Kidney epithelial cell (primary cell): ENCODE measurements at places on chromosomes 4 and X. TPM values are rescaled to one million over a fixed set of nuclear protein-coding genes. Genes with fewer than 3 reads are reported as not detected.

The FGG gene
- not detected in 2 replicates for total RNA-seq

The SPANXA1 gene
- total RNA-seq = 0.41 TPM in 1 of 2 replicates, not detected in the other

The RAB40AL gene
- total RNA-seq = 2.7 TPM in 1 of 2 replicates, not detected in the other

- no peak for DNase-seq
Observed at GRCh38 chrX:10395643-10396042, 224.7 kb downstream of the MID1 start.

DNA sequence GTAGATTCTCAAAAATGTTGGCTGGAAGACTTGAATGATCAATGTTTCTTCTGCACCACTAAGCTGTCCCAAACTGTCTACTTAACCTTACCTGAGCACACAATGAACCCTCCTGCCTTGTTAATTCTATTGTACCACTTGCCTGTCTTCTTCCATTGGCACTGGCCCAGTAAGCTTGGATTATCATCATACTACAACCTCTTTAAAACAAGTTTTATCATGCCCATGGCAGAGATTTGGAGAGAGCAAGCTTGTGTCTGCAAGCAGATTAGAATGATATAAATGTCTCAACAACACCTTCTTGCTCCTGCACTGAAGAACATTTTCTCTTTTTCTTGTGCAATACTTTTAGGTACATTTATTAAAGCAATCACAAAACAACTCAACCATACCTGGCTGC, 74.0 kb upstream of the VMA21 start:
- DNase-seq = no peak

DNA sequence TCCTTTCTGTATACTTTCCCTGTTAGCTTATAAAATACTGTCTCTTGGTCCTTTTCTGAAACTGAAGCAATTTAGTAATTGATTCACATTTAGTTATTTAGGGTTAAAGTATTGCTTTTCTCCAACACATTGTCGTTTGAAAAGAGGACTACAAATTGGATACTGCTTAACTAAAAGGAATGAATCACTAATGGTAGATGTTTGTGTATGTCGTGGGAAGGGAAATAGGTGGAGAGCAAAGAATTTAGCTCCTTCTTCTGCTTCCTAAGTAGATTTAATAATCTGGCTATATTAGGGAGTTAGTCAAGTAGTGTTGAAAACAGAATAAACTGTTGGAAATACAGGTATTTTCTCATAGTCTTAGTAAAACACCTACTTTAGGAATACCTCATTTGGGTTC, 27.9 kb downstream of the SLAIN2 start:
- DNase-seq = no peak

- DNase-seq = no peak
Observed at GRCh38 chr4:6423575-6423974, 48.8 kb downstream of the PPP2R2C start.

DNA sequence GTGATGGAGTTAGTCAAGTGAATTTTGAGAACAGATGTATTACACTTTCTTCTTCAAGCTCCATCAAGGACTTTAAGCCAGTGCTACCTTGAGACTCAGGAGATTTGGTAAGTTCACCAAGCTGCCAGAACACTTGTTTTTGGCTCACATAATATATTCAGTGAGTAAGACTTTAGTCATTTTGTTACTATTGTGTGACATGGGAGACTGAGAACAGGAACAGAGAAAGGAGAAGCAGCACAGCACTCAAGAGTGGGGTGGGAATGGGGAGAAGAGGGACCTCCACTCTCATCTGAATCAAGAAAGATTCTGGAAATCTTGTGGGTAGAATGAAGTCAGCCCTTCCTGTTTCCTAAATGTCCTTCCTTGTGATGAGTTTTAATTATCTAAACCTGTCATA, 87.3 kb upstream of the TET2 start:
- no peak for DNase-seq

DNA sequence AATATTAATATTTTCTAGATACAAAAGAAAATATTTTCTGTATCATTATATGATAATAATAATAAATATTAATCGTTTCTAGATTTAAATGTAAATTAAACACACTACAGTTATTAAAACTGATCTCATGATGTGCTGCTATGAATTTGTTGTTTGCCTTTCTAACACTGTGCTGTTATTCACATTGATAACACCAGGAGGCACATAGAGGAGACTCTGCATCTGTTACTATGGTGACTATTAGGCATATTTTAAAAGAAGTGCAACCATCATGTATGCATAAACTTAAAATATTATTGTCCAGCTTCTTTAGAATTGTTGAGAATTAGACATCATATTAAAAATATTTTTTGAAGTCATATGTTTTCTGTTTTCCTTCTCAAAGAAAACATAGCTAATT, 11.8 kb upstream of the PDGFC start:
- no peak for DNase-seq

DNA sequence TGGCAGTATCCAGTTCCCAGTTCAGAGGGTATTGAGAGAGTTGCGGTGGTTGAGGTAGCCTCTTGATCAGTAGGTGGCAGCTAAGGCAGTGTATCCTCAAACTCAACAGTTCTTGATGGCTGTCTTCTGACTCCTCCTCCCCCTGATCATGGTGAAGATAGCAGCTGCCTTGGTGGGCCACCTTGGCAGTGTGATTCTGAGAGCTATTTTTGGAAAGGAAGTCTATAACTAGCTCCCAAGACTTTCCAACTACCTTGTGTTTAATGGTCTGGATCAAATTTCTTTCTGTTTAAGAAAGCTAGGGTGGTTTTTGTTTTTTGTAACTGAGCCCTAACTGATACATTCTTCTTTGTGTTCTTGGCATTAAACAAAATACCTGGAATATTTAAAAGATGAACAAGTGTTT, 10.5 kb upstream of the TBC1D19 start:
- DNase-seq = peak; percentile 84

DNA sequence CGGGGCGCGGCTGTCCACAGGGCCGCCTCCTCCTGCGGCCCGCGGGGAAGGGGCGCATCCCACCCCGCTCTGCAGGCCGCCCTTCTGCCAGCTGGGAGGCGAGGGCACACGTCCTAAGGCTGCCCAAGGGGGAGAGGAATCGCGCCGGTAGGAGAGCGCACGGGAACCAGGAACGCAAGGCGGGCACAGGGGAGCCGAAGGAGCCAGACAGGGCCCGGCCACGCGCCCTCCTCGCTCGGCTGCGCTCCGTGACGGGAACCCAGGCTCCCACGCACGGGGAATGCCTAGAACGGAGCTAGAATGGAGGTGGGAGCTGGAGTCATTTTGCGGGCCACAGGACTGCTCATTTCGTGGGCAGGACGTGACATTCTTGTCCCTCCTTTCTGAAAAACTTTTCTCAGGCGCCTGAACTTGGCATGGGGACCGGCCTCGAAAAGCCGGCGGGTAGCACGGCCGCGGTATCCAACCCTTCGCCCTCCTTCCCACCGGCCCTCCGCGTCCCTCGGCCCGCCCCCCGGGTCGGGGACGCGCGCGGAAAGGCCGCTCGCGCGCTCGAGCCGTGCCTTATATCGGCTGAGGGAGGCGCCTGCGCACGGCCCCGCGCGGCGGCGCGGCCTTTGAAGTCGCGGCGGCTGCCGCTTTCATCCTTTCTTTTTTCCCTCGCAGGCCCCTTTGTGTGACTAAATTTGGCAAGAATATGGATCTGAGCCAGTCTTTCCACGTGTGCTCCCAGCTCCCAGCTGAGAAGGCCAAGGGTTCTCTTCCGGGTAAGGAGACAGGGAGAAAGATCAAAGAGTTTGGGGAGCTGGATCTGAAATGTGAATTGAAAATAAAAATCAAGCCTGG, 4.2 kb upstream of the LEF1 start:
- DNase-seq = no peak

DNA sequence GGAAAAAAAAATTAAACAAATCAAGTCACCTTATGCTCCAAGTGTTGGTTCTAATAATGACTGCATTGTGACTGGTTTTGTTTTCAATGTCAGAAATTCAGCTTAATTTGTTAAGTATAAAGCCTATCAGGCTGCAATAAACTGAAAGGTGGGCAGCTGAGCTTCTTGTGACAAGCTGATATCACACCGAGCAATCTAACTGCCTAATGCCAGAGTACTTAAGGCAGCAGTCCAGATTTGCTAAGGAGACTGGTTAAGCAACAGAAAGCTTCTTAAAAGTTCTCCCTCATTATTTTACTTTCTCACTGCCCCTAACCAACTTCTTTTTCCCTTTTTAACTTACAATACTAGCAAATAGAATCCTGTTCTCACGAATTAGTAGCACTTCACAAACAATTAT, 201.0 kb downstream of the MAB21L2 start:
- DNase-seq = no peak

DNA sequence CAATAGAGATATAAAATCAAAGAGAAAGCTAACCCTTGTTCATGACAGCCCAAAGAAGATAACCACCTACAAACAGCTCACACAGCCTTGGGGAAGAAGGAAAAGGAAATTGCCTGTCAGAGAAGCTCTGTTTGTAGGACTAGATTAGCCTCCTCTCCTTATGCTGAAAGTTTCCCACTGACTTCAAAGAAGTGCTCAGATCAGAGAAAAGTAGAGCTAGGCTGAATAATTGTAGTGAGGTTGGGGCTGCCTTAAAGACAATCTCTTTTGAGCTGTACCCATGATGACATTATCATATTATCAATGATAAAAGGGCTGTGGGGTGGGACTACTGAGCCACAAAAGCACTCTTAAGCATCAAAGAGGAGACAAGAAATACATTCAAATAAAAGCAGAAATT, 223.0 kb upstream of the GALNT7 start:
- no peak for DNase-seq

The SCFD2 gene
- total RNA-seq = 8.4 and 11.0 TPM in 2 replicates

DNA sequence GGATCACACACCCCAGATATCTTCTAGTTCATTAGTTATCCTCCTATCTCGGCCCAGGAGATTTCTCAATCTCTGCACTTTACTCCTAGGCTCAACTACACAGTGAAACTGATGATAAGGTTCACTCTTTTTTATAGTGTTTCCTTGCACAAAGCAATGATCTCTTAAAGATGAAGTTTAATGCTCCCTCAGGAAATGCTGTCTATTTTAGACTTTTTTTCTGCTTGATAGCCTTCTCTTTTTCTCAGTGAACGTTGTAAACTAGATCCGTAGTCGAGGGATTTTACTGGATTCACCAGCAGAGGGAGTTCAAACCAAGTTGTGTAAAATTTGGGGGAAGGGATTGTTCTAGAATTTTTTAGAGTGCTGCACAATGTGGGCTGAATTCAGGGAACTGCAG, 269.6 kb downstream of the GBA3 start:
- no peak for DNase-seq

The RXFP1 gene
- not detected in 2 replicates for total RNA-seq

The TBC1D8B gene
- 1.3 and 1.8 TPM in 2 replicates for total RNA-seq

The GPR82 gene
- total RNA-seq = not detected in 2 replicates

The N4BP2 gene
- 11.9 and 13.7 TPM in 2 replicates for total RNA-seq

DNA sequence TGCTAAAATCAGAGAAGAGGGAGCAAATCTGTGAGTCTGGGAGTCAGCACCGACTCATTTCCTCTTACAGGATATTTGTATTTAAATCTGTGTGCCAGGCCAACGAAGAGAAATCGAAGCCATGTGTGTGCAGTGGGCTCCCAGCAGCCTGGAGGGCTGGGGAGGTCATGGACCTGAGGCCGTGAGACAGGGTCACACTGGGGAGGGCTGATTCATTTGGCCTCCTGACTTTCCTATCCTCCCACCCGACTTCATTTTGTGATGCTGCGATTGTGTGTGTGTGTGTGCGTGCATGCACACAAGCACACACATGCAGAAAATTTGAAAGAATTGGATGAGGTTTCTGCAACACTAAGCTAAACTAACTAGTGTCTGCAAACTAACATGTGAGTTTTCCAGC, 48.7 kb upstream of the STX18 start:
- DNase-seq = no peak

DNA sequence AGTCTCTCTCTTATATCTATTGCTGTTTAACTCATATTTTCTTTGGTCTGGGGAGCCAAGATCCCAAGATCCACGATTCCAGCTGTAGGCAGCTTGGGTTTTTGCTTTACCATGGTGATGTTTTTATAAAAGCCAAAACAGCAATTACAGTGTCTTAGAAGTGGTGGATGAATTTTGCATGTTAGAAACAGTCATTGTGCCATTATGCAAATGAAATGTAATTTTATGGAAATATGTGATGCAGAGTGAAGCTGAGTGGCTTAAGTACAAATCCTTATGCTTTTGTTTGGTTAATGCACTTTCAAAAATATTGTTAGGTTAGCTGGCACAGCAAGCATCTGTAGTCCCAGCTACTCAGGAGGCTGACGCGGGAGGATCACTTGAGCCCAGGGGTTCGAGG, 32.8 kb upstream of the PTTG2 start:
- DNase-seq = no peak

DNA sequence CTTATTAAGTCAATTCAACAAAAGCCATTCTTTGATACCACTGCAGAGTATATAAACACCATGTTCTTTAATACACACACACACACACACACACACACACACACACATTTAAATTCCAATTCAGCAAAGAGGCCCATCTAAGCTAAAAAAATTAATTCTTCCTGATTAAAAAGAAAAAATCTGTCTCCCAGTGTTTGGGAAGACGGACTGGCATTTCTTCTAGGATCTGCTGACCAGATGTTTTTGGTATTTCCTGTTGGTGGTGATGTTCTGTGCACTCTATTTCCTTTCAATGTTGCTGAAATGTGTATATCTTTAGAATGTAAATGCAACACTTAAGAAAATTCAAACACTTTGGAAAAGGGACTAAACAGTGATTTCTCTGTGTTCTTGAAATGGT, 243.8 kb downstream of the THOC2 start:
- no peak for DNase-seq

DNA sequence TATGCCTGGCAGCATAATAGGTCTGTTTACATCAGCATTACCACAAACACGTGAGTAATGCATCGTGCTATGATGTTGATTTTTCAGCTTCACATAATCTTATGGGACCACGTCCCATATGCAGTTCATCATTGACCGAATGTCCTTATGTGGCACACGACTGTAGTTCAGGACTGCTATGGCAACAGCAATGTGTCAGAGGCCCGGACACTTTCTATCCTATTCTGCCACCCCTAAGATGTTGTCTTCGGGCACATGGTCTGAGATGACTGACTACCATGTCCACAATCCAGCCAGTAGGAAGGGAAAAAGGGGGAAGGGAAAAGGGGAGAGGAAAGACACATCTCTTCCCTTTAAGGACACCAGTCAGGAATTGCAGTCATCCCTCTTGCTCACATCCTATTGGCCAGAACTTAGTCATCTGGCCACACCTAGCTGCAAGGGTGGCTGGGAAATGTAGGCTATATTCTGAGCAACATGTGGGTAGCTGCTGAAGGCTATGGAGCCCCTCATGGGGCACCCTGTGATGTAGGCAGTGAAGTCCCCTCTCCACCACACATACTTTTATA, 196.0 kb upstream of the RBPJ start:
- DNase-seq = no peak
